Left ventricle myocardium superior (tissue), 1 donor: ENCODE measurements at places on chromosomes 11 and 22. TPM values are rescaled to one million over a fixed set of nuclear protein-coding genes. Genes with fewer than 3 reads are reported as not detected.

KRTAP5-2 gene
- total RNA-seq: not detected

OOSP2 gene
- not detected for total RNA-seq

INPP5J gene
- 15.7 TPM for total RNA-seq

SEC14L6 gene
- not detected for total RNA-seq

FZD4 gene
- 28.8 TPM for total RNA-seq

SPI1 gene
- 11.2 TPM for total RNA-seq

MMP13 gene
- not detected for total RNA-seq

FXYD6 gene
- total RNA-seq: 35.4 TPM

OR5B21 gene
- not detected for total RNA-seq

YPEL1 gene
- 3.2 TPM for total RNA-seq

C11orf58 gene
- total RNA-seq: 112 TPM

C22orf23 gene
- total RNA-seq: 0.30 TPM

RASD2 gene
- 9.4 TPM for total RNA-seq

ZNF280B gene
- 0.62 TPM for total RNA-seq
